ENCODE measurements at places on chromosomes 3 and 15.
A peak's percentile ranks its signal among the peaks of the same experiment; 100 is the strongest.

DNA sequence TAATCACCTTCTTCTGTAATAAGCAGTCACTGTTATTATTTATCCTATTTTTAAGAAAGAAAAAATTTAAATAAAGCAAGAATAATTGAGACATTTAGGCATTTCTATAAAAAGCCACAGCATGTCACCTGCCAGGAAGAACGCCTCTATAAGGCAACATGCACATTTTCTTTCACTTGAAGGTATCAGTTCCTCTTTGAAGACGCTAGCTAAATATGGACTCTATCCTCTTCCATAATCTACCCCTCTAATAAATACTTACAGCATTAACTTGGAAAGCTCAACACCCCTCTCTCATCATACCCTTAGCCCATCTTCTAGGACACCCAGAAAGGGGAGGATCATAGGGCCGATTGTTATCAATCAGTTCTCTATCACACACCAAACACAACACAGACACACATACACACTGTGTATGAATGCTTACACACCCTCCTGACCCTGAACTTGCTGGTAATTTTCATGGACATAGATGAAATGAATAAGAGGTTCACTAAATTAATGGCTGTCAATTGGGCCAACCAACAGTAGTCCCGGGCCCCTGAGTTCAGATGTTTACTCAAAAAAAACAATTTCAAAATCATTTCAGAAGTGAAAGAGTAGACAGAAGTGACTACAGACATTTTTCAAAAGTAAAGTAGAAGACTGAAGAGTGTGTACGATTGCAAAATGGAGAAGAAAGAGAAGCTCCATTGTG, 102.5 kb downstream of the ZMAT3 start:
- no peak for DNase-seq

GRCh38 chr3:127161236-127161635, 31.7 kb upstream of the PRR23E start:
- no peak for DNase-seq

DNA sequence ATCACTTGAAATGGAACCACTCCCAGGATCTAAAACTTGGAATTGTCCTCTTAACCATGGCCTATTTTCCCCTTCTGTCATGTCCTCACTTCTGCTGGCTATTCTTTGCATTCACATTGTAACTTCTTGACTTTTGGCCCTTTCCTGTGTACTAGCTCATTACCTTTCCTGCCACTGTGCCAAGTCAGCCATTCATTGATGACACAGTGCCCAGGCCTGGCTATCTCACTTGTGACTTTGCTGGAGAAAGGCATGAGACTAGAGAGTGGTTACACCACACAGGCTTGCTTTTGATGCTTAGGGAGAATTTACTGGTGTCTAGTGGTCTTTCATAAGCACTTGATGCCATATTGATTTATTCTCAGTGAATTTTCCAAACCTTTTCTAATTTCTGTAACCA, 101.1 kb downstream of the NR1D2 start:
- no peak for DNase-seq

DNA sequence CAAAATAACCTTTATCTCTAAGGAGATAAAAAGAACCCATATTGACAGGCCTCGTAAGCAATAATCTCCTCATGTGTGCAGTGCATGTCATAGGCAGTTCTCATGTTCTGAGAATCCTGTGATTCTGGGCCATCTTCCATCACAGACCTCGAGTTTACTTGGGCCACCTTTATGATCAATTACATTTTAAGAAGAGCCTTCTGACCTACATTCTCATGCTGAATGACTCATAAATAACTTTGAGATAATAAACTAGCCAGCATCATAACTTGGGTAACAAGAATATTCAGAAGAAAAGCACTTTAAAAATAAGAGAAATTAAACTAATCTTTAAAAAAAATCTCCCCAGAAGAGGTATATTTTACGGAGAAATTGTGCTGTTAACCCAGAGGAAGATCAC, 310.7 kb upstream of the ZNF717 start:
- no peak for DNase-seq

GRCh38 chr3:123876858-123877257, 7.3 kb downstream of the MYLK start:
- DNase-seq, result no peak

GRCh38 chr3:94500146-94500545, 437.3 kb downstream of the NSUN3 start:
- no peak for DNase-seq

DNA sequence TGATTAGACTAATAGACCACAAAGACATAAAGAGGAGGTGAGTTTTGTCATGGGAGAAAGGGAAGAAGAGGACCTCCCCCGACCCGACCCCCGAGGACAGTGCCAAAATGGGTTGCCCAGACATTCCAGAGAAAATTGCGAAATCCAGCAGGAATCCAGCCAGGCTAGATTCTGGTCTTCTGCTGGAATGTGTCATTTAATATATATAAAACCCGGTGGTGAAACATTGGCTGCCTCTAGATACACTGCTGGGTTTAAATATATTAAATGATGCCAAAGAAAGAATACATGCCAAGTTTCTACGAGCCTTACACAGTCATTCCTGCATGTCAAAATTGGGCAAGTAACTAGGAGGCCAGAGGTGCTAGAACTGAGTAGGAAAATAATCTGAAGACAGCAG, 45.3 kb upstream of the SPESP1 start:
- DNase-seq, result no peak

DNA sequence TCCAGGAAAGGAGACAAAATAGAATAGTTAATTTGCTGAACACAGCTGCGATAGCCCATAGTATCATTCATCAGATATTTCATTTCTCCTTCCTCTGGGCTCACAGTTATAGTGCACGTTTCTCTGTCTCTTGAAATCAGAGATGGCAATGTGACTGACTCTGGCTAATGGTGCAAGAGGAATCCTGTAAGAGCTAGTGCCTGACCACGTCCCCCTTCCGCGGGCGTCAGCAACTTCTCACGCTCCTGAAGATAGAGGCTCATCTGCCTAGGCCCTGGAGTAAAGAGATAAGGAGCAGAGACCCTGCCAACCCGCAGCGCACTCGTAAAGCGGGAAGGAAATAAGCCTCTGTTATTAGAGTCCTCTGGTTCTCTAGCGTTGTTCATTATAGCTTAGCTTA, 391.8 kb downstream of the VPS13C start:
- DNase-seq, result no peak

GRCh38 chr15:60905587-60905986, 323.5 kb downstream of the RORA start:
- peak; percentile 22 for DNase-seq

GRCh38 chr15:57215881-57216280, 160.4 kb upstream of the CGNL1 start:
- DNase-seq, result no peak

GRCh38 chr3:126494204-126494969, 18.7 kb upstream of the ZXDC start:
- no peak for DNase-seq

- no peak for DNase-seq
These were observed 124.3 kb downstream of the ZNF280D start for GRCh38 chr15:56608993-56609392.

GRCh38 chr3:190528706-190529105, 14.8 kb downstream of the IL1RAP start:
- DNase-seq, result no peak

- no peak for DNase-seq
These were observed 142.5 kb downstream of the XXYLT1 start for GRCh38 chr3:195128255-195129071.

GRCh38 chr3:57778494-57778893, 22.4 kb downstream of the SLMAP start:
- no peak for DNase-seq

- DNase-seq, result no peak
These were observed 129.4 kb downstream of the PGPEP1L start for GRCh38 chr15:98878172-98878571.

DNA sequence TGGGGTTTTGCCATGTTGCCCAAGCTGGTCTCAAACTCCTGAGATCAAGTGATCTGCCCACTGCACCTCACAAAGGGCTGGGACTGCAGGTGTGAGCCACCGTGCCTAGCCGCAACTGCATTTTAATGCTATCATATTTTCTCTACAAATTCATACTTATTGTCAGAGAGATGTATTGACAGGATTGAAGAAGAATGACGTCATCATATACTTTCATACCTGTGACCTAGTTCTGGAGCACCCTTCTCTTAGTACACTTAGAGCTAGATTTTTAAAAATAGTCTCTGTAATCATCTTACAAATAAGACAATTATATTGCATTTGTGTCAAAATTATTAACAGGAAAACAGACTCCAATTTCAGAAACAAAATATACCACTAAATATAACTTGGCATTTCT, 242.8 kb upstream of the PDZRN3 start:
- no peak for DNase-seq

- peak; percentile 36 for DNase-seq
These were observed 1.2 kb downstream of the RGMA start for GRCh38 chr15:93087825-93088199.

- DNase-seq, result no peak
These were observed 20.3 kb downstream of the CISH start for GRCh38 chr3:50591196-50591741.

- peak; percentile 15 for DNase-seq
These were observed 24.7 kb downstream of the CEMIP start for GRCh38 chr15:80803580-80804525.

DNA sequence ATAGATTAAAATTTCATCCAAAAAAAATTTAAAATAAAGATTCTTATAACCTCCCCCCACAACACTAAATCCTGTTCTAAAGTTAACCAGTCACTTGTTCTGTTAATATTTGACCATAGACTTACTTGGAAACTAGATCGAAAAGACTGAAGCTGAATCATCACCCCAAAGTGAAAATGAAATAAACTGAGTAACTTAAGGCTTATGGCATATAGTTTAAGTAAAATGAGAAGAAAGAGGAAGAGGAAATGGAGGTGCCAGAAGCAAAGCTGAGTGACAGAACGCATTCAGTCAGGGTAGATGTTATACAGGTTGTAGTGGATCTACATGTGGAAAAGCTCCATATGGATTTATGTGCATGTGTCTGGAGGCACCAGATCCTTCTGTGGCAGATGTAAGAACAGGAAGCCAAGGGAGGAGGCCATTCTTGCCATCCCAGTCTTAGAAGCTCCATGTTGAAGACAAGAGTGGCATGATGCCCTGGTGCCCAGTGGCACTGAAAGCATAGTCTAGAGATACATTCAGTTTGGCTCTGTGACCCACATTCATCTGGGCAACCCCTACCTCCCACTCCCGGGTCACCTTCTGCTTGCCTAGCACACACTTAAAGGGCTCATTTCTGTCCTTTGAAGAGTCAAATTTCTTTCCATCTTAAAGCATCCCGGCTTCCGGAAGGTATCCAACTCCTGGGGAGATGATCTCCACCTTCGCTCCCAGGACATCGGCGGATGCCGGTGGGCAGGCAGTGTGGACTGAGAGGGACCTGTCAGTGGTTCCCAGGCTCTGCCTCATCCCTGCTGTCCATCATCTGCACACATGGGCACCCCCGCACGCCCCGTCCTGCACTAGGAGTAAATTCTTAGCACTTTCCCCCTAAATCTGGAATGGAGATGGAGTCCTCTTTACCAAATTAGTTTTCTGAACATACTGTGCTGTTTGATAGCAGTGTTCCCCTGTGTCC, 90.8 kb downstream of the NEO1 start:
- no peak for DNase-seq

- no peak for DNase-seq
These were observed 6.9 kb upstream of the IL16 start for GRCh38 chr15:81189583-81190283.

GRCh38 chr3:127216415-127217261, 23.7 kb downstream of the PRR23E start:
- DNase-seq, result no peak

DNA sequence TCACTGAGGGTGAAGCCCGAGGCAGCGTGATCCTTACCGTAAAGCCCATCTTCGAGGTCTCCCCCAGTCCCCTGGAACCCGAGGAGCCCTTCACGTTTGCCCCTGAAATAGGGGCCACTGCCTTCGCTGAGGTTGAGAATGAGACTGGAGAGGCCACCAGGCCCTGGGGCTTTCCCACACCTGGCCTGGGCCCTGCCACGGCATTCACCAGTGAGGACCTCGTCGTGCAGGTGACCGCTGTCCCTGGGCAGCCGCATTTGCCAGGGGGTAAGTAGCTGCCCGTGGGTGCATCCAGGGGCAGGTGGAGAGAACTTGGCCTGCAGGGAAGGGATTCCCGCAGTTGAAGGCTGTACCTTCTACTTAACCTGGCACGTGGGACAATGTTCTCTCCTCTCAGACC, 42.4 kb downstream of the ACAN start:
- no peak for DNase-seq

- no peak for DNase-seq
These were observed 406.9 kb downstream of the ROBO2 start for GRCh38 chr3:77446761-77447160.

DNA sequence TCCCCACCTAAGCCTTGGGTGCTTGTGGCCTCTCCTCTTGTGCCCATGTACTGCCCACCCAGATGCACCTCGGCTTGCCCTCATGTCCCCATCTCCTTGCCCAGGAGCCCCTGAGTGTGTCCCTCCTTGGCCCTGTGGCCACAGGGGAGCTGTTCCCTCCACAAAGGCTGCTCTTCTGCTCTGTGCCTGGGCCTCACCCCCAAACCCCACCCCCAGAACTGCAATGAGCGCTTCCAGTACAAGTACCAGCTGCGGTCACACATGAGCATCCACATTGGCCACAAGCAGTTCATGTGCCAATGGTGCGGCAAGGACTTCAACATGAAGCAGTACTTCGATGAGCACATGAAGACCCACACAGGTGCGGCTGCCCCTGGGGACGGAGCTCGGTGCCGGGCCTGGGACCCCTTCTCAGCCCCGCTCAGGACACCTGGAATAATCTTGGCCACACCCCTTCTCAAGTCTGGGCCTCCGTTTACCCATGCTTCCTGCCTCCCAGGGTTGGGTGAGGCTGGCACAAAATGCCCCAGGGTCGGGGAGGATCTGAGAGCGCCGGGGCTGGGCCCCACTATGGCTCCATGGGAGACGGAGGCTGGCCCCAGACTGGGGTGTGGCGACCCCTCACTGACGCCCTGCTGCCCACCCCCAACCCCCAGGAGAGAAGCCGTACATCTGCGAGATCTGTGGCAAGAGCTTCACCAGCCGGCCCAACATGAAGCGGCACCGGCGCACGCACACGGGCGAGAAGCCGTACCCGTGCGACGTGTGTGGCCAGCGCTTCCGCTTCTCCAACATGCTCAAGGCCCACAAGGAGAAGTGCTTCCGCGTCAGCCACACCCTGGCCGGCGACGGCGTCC, 10.3 kb downstream of the ZBTB47 start:
- DNase-seq, result no peak

- no peak for DNase-seq
These were observed 110.9 kb downstream of the EDEM1 start for GRCh38 chr3:5298453-5298852.

- DNase-seq, result peak; percentile 54
These were observed 118.7 kb upstream of the SMAD3 start for GRCh38 chr15:66946578-66947164.

DNA sequence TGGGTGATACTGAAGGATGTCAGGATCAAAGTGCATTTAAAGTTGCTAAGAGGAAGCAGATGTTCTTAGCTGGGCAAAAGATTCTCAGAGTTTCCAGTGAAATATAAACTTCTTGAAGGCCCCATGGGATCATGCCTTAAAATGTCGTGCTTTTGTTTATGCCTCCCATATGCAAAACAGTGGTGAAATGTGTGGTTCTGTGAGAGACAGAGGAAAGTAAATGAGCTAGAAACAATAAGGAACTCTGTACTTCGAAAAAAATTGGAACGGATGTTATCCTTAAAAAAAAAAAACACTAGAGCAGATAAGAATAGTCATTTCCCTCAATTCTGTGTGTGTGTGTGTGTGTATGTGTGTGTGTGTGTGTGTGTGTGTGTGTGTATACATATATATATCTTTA, 497.0 kb upstream of the TBL1XR1 start:
- DNase-seq, result no peak

All from stimulated activated CD4-positive, alpha-beta T cell treated with anti-CD3 and anti-CD28 coated beads, Interleukin-2, amount 100 ng/mL, for 4 hours (primary cell).